NCI-H446 (cell line): ENCODE measurements at places on chromosomes 5 and 9.
A peak's percentile ranks its signal among the peaks of the same experiment; 100 is the strongest.

GRCh38 chr5:14450742-14451141, 130.8 kb upstream of the OTULINL start:
- no peak for DNase-seq

GRCh38 chr9:132721661-132722060, 51.4 kb downstream of the GTF3C4 start:
- no peak for DNase-seq

GRCh38 chr9:17462869-17463464, 115.9 kb upstream of the SH3GL2 start:
- DNase-seq, result peak; percentile 48

- DNase-seq, result no peak
Measured at GRCh38 chr5:31888564-31888963, 249.6 kb downstream of the PDZD2 start.

DNA sequence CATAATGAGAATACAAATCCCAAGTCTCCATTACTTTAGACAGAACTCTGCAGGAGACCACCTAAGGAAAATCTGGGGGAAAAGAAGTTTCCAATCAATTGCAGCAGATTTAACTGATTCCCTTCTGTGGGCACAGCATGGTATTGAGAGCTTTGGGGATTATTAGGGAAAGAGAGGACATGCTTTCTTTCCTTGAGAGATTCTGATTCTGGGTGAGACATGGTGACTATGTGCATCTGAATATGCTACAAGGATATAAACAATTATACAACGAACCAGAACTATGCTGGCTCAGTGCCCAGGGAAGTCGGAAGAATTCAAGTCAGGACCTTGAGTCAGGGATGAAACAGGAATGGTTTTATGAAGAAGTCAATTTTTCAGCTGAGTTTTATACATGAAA, 183.7 kb downstream of the PDE4D start:
- DNase-seq, result peak; percentile 31

DNA sequence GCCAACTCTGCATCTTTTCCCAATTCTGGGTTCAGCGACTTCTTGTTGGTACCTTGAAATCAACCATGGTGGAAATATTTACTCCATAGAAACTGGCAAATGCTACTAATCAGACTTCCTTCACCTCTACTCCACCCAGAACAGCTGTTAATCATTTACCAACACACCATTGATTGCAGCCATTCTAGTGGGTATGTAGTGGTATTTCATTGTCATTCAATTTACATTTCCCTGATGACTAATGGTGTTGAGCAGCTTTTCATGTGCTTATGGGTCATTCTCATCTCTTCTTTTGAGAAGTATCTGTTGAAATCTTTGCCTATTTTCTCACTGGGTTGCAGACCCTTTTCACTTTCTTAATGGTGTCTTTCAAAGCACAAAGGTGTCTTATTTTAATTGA, 122.4 kb upstream of the MSX2 start:
- DNase-seq, result no peak

DNA sequence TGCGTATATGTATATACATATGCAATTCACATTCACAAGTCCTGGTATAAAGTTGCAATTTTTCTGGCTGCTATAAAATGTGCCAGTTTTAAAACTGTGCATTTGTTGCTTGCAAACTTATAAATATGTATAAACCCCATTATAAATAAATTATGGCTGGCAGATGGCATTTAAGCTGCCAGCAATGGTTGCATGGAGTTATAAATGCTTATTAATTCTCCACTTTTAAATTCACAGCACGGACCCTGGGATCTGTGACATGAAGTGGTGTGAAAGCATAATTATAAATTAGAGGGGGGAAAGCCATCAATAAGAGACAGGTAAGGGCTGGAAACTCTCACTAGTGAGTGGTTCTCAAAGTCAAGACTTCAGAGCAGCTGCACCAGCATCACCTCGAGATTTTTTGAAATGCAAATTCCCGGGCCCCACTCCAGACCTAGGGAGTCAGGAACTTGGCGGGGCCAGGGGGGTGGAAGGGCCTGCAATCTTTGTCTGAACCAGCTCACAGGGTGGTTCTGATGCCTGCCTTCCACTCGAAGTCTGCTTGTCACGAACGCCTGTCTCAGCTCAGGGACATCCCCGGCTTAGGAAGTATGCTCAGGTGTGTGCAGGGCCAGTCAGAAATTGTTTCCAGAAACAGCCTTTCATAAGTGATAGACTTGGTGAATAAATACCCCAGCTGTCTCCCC, 16.9 kb downstream of the S1PR3 start:
- DNase-seq, result no peak

DNA sequence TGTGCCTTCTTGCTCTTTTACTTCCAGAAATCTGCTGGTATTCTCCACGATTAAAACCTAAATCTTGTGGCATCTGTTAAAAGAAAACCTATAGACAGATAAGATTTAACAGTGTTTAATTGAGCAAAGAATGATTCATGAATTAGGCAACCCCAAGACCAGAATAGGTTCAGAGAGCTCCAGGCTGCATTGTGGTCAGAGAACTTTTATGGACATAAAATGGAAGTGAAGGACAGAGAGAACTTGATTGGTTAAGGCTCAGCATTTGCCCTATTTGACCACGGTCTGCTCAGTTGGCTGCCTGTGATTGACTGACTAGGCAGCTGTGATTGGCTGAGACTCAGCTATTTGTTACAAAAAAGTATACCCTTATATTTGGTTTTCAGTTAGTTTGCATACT, 10.4 kb upstream of the SLC36A2 start:
- no peak for DNase-seq

DNA sequence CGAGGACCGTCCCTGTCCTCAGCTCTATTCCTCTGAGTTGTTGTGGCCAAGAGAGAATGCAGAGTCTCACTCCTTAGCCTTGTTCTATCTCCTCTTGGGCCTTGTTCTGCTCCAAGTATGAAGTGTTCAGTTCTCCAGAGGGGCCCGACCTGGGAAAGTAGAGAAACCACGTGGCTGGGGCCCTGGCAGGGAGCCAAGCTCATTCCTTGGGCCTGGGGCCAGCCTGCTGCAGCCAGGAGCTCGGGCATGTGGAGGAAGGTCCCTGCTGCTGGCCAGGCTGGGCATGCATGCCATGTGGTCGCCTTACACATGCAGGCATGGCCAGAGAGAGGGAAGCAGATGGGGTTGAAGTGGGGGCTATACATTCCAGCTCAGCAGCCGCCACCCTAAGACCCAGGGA, 60.7 kb downstream of the COL27A1 start:
- DNase-seq, result no peak

- DNase-seq, result no peak
Measured at GRCh38 chr9:131034268-131034667, 25.3 kb downstream of the LAMC3 start.

DNA sequence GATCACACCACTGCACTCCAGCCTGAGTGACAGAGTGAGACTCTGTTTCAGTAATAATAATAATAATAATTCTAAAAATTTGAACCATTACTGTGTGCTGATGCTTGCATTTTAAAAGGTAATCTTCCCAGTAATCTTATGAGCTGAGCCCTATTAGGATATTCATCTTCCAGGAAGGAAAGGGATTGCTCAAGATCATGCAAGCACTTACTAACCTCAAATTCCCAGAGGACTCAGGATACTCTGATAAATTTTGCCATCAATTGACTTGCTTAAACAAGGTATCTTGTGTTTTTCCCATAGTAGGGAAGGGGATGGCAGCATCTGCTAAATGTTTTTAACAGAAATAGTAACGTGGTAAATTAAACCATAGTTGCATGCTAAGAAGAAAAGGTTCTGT, 176.4 kb upstream of the MRPS30 start:
- no peak for DNase-seq

GRCh38 chr9:20403346-20403745, 219.0 kb downstream of the MLLT3 start:
- no peak for DNase-seq

DNA sequence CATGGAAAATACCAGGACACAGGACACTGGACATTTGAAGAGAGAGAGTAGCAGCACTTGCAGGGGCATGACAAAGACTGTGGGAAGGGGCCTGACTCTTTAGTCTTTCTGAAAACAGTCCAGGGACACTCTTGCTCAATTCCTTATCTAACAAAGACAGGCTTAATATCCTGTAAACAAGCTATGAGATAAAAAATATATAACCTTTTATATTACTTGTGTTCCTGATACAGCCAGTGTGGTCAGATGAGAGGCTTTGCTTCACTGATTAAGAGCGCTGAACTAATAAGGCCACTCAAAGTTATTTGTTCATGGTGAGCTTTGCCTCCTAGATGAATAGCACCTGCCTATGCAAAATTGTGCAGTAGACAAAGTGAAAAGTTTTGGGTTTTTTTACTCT, 518.7 kb downstream of the LRRC70 start:
- no peak for DNase-seq

GRCh38 chr9:88071331-88071730, 66.9 kb downstream of the SPATA31C2 start:
- DNase-seq, result no peak

DNA sequence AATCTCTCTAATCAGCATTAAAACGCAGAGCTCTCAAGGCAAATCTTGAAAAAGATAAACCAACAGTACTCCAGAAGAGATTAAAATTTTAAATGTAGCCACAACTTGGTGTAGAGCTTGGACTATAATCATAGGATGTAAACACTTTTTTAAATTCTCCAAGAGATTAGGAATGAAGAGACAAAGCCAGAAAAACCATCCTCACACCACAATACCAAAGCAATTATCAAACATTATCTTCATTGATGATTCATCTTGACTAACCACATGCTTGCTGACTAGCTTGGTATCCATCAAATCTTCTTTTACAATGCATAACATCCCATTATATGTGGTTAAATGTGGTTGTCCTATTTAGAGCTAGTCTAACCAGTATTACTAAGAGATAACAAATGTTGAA, 815.1 kb downstream of the TLE1 start:
- DNase-seq, result no peak

GRCh38 chr5:3105172-3105571, 353.7 kb upstream of the IRX2 start:
- no peak for DNase-seq

DNA sequence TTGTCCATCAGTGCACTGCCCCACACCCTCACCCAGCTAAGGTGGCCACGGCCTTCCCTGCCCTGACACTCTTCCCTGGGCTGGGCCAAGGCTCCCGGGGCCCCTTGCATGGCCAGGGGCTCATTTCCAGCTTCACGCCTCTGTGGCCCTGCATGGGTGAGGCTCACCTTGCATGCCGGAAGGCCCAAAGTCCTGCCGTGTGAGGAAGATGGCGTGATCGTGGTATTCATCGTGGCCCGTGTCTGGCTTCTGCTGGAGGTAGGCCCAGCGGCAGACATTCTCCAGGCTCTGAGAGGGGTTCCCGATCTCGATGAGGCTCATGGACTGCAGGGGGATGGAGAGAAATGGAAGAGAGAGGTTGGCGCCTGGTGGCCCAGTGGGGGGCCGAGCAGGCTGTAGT, 98.4 kb downstream of the ZNF354C start:
- no peak for DNase-seq

DNA sequence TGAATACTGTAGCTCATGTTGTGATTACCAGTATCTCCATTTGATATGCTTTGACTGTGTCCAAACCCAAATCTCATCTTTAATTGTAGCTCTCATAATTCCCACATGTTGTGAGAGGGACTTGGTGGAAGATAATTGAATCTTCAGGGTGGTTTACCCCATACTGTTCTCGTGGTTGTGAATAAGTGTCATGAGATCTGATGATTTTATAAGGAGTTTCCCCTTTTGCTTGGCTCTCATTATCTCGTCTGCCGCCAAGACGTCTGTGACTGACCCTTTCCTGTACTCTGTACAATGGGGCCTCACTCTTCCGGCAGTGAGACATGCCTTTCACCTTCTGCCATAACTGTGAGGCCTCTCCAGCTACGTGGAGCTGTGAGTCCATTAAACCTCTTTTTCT, 59.3 kb downstream of the TRIO start:
- no peak for DNase-seq

DNA sequence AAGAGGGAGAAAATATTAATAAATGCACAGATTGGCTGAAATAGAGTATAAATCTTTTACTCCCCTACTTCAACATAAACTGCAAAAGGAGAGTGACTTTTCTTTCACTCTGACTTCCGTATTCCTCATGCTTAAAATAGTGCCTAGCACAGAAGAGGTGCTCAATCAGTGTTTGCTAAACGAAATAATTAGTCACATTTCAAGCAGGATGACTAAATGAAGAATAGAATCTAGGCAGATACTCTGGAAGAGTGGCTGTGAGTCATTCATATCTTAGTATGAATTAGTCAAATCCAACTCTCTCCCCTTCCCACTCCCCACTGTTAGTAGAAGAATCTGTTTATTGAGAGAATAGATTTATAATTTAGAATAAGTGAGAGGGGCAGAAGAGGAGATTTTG, 4.8 kb downstream of the CD274 start:
- DNase-seq, result no peak

DNA sequence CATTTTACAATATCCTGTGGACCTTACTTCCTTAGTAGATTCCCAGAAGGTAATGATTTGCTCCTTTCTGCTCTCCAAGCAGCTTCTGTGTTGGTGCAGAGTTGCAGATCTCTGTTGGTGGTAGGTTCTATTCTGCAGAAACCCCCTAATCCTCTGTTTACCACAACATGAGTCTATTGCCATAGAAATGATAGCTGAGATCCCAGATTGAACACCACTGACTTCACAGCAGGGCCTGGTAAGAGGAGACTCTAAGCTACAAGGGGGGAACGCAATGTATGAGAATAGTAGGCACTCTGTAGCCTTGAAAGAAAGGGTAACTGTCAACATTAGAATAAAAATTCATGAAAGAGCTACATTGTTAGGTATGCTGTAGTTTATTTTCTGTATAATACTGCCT, 59.5 kb downstream of the MUSK start:
- DNase-seq, result no peak

GRCh38 chr9:94833802-94834201, 107.3 kb downstream of the AOPEP start:
- no peak for DNase-seq

DNA sequence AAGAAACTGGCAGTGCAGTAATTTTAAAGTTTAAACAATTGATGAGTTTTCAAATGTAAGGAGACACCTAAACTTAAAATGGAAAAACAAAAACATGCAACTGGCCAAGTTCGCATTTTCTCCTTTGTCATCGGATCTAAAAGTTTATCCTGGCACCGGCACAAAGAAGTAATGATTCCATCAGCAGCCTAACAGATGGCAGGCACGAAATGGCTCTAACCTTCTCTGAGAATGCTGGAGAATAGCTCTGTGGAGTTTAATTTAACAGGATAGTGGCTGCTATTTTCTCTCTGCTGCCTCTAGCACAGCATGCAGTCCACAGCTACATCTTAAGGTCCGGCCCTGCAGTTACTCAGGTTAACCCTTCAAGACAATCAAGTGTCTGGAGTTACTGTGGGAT, 82.2 kb downstream of the PRELID2 start:
- DNase-seq, result peak; percentile 50

DNA sequence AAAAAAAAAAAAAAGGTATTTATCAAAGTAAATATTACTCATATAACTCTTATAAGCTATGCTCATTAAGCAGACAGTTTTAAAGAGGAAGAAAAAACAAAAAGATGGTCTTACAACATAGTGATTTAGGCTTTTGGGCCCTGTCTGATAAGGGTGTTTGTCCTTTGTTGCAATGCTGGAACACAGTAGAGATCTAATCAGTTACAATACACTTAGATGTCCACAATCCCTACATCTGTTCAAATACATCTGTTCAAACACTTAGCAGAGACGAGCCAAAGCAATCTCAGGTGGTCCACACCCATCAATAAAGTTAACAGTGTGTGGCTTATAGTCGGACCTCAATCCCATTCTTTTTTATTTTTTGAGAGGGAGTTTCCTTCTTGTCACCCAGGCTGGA, 11.0 kb downstream of the PRXL2C start:
- DNase-seq, result no peak
